ENCODE measurements at places on chromosomes 3 and 15.

DNA sequence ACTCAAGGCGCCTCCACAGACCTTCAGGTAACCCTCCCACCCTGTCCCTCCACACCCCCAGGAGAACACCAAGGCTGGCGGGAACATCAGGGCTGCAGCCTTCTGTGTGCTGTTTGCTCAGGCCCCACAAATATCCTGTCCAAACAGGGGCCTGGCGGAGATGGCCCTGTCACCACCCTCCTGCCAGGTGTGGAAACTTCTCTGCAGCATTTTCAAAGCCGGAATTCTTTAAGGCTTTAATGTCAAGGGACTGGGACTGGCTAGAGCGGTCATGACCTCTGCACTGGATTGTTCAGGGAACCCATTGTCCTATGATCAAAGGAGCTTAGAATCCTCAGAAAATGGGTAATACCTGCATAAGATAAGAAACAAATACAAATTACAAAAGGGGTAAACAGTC lies 46.6 kb downstream of the FBLN2 start:
- no peak for DNase-seq

DNA sequence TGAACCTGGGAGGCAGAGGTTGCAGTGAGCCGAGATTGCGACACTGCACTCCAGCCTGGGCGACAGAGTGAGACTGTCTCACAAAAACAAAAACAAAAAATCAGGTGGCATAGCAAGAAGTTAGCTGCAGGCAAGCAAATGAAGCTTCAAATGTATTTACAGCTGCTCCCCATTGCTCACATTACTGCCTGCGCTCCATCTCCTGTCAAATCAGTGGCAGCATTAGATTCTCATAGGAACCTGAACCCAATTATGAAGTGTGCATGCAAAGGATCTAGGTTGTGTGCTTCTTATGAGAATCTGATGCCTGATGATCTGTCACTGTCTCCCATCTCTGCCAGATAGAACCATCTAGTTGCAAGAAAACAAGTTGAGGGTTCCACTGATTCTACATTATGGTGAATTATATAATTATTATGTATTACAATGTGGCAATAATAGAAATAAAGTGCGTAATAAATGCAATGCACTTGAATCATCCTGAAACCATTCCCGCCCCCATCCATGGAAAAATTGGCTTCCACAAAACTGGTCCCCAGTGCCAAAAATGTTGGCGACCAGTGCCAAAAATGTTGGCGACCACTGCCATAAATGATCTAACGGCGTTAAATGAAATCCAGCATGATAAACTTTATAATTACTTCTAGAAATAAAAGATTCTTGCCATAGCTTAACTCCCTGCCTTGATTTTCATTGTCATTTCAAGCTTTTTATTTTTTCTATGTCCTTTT lies 616.7 kb upstream of the NAALADL2 start:
- no peak for DNase-seq

DNA sequence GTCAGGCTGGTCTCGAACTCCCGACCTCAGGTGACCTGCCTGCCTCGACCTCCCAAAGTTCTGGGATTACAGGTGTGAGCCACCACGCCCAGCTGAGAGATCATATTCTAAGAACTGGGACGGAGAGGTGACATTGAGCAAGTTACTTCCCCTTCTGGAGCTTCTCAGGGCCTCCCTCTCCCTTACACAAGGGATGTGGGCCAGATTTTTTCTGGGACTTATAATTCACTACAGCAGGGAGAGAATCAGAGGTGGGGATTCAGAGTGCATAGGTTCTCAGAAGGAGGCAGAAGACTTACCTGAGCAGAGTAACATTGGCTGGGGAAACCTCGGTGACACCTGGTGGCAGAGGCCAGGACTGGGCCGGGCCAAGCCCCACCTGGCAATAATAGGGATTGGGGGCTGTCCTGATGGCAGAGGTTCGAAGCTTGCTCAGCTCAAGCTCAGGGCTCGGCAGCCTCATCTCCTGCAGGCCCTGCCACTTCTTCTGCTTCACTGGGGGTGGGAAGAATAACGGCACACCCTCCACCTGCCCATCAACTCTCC lies 6.8 kb downstream of the LTK start:
- peak; percentile 44 for DNase-seq

DNA sequence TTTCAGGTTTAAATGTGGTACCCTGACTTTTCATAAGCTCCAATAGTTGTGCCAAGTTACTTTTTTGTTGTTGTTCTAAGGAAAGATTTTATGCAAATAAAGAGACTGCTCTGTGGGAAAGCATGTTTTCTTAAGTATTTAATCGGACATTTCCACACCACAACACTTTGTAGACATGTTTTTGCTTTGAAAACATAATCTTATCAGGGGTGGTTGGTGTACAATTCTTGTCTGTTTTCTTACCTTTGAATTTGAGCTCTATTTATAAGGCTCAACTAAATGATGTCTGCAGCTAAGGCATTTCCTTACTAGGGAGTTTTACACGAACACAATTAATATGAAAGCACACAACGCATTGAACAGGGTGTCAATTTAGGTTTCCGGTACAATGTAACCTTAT lies 81.5 kb upstream of the CDIN1 start:
- DNase-seq, result no peak

DNA sequence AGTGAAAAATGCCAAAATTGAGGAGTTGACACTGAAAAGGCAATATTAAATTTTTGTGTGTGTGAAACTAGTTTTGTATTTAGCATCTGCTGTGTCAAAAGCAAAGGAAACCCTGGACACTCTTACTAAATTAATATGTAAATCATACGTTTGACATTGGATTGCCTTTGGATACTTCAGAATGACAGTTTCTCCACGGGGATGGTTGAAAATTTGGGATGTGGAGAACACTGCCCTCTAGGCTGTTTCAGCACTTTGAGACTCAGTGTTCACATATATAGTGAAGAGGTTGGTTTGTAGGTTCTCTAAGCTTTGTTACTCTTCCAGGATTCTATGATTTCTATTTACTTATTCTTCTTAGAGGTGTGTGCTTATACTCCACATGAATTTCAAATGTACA lies 3.0 kb downstream of the ROBO2 start:
- no peak for DNase-seq

DNA sequence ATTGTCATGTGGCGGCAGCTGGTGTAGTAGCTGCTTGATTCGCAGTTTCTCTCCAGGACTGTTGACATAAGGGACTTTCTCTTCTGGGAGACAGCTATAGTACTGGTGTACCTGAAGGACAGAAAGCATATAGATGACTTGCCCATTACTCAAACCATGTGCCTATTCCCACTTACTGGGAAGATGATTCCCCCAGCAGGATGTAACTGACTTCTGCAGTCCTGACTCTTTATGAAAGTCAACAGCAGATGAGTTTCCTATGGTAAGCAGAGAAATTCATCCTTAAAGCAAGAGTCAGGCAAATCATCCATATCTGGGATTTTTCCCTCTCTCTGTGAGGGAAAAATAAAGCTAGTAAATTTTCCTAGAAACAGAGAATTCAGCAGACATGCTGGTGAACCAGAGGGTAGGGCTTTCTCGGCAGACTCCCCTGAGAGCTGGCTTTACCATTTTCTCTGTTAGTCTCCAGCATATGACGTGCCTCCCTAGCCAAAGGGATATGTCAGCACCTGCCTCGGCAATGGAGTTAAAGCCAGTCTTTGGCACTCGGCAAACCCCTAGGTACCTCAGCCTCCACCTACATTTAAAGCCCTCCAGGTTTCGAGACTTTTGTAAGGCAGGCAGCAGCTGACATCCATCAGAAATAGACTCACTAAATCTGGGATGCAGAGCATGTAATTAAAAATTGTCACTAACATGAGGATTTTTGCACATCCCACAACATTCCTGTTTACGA lies 62.1 kb downstream of the PRICKLE2 start:
- DNase-seq, result no peak

DNA sequence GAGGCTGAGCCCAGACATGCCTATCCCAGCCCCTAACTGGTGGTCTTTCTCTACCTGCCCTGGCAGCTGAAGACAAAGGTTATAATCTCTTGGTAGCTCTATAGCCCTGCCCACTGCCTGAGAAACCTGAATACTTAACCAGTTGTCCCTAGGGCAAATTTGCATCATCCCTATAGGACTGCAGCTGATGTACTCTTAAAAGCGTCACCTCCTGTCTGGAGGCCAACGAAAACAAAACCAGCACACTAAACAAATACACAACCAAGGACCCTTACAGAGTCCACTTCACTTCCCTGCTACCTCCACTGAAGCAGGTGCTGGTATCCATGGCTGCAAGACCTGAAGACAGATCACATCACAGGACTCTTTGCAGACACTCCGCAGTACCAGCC lies 98.0 kb downstream of the KCNAB1 start:
- no peak for DNase-seq

GRCh38 chr3:141942006-141942405 lies 65.6 kb downstream of the ATP1B3 start:
- DNase-seq, result no peak

GRCh38 chr15:90423801-90424319 lies 35.8 kb downstream of the IQGAP1 start:
- no peak for DNase-seq

DNA sequence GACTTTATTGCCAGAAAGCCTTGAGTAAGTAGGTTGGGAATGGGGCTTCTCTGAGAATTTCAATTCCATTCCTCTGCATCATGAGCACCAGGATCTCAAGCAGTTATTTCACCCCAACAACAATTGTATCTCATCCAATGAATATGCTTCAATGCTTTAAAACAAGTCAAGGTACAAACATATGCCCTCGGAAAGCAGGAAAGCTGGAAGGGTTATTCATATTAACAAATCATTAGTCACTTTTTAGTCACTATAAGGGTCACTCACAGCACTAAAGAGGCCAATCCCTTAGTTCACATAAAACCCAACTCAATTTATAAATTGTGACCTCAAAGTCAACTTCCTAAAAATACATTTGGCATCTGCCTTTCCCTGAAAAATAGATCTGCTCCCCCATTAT lies 16.2 kb downstream of the MB21D2 start:
- no peak for DNase-seq

GRCh38 chr3:12990781-12991480 lies 82.3 kb downstream of the IQSEC1 start:
- no peak for DNase-seq

DNA sequence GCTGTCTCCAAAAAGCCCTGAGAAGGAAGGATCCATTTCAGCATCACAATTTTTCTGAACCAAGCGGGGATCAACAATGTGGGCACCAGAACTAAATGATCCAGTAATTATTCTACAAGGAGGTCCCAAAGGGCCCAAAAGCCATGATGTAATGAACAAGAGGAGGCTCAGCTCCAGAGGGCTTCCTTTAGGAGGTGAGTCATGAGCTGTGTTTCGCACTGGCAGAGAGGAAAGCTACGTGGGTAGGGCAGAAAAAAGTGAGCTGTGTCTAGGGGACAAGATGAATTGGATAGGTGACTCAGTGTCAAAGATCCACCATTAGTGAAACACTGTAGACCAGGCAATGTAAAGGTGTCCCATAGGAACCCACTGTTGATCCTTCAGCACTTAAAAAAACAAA lies 113.4 kb downstream of the RORA start:
- DNase-seq, result no peak

GRCh38 chr15:68204776-68205557 lies at the start of gene CALML4:
TSS of gene CALML4 (minus strand) at chr15:68205332. CDS start at chr15:68205247, 85 bp downstream.
- DNase-seq, result peak; percentile 60

GRCh38 chr3:133455960-133456359 lies 56.1 kb downstream of the BFSP2 start:
- DNase-seq, result no peak

- no peak for DNase-seq
Observed at GRCh38 chr15:96402403-96402802, 71.9 kb downstream of the NR2F2 start.

- peak; percentile 63 for DNase-seq
Observed at GRCh38 chr15:28260722-28261121, 61.3 kb downstream of the HERC2 start.

- no peak for DNase-seq
Observed at GRCh38 chr3:175777495-175777894, 918.4 kb downstream of the NAALADL2 start.

GRCh38 chr3:146575636-146576035 lies 29.5 kb downstream of the PLSCR5 start:
- no peak for DNase-seq

DNA sequence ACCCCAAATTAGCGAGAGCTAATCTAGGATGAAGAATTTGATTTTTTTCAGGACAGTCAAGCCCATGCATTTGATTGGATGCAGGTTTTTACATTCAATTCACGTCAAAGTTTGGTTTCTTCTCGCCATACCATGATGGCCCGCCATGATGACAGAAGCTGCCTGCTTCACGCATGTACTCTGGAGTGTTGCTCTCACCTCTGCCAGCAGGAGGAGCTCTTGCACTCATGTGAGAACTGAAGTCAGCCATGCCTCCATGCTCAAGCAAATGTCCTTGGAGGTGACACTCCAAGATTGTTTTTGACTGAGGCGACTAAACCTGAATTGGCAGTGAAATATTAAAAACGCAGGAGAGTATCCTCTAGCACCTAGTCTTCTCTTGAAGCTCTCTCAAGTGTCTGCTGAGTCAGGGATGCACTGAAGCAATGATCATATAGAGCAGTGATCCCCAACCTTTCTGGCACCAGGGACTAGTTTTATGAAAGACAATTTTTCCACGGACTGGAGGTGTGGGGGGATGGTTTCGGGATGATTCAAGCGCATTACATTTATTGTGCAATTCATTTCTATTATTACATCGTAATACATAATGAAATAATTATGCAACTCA lies 120.9 kb downstream of the SAMMSON start:
- DNase-seq, result peak; percentile 64

- no peak for DNase-seq
Observed at GRCh38 chr3:170107941-170108340, 70.1 kb downstream of the GPR160 start.

GRCh38 chr3:105355408-105356061 lies 11.2 kb upstream of the ALCAM start:
- DNase-seq, result no peak

DNA sequence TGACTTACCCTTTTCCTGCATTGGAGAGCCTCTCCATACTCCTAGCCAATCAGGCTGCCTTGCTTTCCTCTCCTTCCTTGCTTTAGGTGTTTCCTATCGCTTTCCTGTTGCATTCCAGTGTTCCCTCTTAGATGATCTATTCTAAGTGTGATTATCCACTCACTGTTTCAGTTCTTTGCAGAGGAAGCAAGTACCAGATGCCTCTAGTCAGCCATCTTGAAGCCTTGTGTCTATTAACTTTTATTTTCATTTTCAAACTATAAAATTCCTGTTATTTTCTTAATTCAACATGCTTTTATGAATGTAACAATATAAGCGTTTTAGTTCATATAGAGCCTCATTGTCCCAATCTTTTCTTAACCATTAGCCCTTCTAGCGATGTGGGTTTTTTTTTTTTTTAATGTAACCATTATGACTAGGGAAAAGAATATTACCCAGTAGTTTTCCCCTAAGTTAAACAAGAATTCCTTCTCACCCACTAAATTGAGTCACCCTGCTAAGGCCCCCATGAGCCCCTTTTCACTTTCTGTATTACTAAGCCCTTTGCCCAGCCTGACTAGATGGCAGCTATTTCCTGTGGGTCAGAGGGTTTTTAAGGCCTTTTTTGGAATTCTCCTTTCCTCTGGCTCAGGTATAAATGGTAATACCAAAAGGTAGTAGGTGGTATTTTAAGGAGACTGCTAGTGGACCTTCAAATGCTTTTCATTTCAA lies 229.4 kb upstream of the CTNNB1 start:
- DNase-seq, result no peak

- DNase-seq, result no peak
Observed at GRCh38 chr3:147915057-147915456, 505.9 kb downstream of the ZIC1 start.
